Esophagus mucosa (tissue), 1 donor: ENCODE measurements at places on chromosomes 12 and 14.

GRCh38 chr12:77923882-77924281 is 93.2 kb downstream of the NAV3 start:
- no peak for ATAC-seq

DNA sequence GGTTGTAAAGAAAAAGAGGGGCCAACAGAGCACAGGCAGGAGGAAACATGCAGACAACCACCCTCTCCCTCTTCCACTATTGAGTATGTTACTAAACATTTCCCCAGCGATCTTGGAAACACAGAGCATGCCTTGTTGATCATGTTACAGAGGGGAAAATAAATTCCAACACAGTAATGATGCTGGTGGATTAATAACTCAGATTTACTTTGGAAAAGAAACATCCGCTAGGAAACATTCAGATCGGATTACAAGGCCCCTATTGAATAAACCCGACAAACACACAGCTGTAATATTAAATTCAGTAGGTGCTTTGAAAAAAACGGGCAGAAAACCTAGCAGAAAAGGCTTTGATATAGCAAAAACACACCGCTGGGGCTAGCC is 5.4 kb downstream of the BMP4 start:
- ATAC-seq: no peak

GRCh38 chr12:26435069-26435404 is 239.7 kb downstream of the SSPN start:
- ATAC-seq: no peak

DNA sequence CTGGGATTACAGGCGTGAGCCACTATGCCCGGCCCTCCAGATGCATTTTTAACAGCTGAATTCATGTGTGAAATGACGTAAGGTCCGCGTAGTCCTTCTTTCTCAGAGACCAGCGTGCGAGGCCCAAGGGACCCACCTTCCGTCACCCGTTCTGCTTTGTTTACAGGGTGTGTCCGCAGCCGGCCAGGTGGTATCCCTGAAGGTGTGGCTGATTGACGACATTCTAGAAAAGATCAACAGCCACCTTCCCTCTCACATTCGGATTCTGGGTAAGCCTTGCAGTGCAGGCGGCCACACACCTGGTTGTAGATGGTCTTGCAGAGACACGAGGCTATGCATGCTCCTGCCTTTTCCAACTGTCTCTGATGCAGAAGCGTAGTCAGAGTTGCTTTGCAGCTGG is 9.9 kb downstream of the PUS1 start:
- no peak for ATAC-seq
